ENCODE measurements at places on chromosomes 5 and 9.

GRCh38 chr5:17001428-17001827, 65.3 kb upstream of the MYO10 start:
- DNase-seq, result peak; percentile 57

DNA sequence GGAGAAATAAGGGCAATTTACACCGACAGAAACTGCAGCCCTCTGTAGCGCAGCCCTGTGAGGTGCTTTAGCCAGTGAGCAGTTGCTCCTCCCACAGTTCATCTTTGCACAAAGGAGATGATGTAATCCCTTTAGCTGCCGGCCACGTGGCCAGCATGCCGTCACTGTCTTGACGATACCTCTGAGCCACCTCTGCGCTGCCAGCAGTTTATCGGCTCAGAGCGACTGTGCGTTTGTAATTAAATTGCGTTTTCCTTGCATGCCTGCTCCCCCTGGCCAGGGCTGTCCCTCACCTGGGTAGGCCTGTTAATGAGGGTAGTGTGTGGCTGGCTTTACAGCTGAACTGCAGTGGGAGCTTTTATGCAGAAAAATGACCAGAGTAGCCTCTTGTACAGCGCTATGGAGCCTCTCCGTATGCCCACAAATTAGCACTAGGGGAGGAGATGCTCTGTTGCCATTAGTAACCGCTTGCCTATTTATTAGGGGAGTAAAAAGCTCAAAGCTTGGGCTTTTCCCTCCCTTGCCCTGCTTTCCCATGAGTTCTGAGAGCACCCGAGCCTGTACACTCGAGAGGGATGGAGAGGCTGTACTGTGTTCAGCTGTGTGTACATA, 107.0 kb downstream of the TRIO start:
- DNase-seq, result peak; percentile 74

DNA sequence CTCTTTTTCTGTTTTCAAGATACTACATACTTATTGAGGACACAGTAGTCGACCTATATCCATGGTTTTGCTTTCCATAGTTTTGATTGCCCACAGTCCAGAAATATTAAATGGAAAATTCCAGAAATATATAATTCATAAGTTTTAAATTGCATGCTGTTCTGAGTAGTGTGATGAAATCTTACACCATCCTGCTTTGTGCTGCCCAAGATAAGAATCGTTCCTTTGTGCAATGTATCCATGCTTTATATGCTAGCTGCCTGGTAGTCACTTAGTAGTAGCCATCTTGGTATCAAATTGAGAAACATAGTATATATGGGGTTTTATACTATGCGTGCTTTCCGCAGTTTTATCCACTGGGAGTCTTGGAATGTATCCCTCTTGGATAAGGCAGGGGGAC, 59.0 kb downstream of the CWC27 start:
- peak; percentile 65 for DNase-seq

GRCh38 chr5:24816206-24816605, 171.4 kb upstream of the CDH10 start:
- DNase-seq, result no peak

DNA sequence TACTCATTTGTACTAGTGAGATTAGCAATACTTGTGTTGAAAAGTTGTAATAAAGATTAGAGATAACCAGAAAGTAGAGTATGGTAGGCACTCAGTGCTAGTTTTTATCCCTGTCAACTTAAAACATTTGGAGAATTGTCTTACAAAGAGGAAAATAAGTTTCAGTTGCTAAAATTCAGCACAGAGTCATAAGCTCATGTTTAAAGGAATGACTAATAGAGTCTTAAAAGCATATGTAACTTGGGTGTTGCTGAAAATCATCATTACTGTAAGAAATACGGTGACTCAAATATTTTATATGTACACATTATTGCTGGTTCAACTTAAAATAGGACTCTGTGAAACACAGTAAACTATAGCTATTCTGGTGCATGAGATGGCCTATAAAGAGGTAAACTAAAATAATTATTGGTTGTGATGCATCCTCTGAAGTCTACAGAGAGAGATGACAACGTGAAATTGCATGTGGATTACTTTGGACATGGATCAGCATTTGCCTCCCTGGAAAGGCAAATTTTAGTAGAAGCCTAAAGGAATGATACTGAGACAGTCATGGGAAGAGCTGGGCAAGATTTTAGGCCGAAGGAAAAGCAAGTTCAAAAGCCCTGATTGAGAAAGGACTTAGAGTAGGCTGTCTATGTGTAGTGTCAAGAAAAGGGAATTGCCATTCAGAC, 34.6 kb downstream of the SGCD start:
- DNase-seq, result no peak

DNA sequence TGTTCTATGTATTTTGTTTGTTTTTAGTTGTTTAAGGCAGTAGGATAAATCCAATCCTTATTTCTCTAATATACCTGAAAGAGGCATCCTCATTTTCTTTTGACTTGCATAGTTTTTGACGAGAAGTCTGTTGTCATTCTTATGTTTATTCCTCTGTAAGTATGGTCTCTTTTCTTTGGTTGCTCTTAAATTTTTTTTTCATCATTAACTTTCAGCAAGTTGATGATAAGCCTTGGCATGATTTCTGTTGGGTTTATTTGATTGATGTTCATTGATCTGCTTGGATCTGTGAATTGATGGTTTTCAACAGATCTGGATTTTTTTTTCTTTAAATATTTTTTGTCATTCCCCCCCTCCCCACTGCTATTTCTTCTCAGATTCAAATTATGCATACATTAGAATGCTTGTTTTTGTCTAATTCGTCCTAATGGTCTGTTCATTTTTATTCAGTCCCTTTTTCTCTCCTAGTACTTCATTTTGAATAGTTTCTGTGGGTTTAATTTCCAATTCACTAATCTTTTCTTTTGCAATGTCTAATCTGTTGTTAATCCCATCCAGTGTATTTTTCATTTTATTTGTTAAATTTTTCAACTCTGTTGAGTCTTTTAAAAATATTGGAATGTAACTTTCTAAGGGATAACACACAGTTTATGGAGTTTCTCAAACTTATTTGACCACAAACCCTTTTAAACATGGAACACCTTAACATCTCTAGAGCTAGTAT, 495.9 kb downstream of the CSNK1G3 start:
- peak; percentile 34 for DNase-seq

- DNase-seq, result peak; percentile 29
Measured at GRCh38 chr9:11755951-11756350, 937.2 kb upstream of the TYRP1 start.

- DNase-seq, result no peak
Measured at GRCh38 chr9:92754091-92754745, 10.4 kb downstream of the BICD2 start.

DNA sequence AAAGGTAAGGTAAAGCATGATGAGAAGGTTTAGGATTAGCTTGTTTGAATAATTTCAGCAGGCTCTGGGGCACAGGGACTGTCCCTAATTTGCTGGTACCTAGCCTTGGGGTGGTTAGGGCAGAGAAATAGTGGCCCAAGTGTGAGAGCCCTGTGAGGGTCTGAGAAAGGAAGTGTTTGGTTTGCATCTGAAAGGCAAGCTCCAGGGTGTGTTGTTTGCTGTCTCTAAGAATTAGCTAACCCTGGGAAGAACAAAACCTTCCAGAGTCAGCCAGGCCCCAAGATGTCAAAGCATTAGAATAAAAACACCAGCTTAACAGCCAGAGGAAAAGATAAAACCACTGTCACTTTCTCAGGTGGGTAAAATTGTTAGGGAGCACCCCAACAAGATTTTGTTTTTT, 31.0 kb downstream of the TMEM252 start:
- no peak for DNase-seq

DNA sequence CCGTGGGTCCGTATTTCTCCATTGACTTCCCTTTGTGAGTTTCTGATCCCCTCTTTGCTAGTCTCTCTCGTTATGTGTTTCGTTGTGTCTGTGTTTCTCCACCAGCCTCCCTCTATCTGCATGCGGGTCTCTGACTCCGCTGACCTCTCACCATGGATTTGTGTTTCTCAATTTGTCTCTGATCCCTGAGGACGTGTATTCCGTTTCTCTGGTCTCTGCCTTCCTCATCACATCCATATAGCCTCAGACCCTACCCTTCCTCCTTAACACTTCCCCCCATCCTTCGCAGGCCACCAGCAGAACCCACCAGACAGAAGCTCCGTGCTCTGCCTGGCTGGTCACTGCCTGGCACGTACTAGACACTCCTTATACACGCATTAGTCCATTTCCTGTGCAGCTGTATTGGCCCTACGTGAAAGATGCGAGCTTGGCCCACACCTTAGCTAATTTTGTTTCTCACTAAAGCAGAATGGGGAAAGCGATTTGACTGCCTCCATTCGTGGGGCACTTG, 631 bp downstream of the B4GALT7 start:
- DNase-seq, result peak; percentile 38

GRCh38 chr9:135490166-135490870, 10.2 kb upstream of the MRPS2 start:
- no peak for DNase-seq

GRCh38 chr9:114757395-114757794, 48.4 kb downstream of the TNFSF15 start:
- peak; percentile 25 for DNase-seq

DNA sequence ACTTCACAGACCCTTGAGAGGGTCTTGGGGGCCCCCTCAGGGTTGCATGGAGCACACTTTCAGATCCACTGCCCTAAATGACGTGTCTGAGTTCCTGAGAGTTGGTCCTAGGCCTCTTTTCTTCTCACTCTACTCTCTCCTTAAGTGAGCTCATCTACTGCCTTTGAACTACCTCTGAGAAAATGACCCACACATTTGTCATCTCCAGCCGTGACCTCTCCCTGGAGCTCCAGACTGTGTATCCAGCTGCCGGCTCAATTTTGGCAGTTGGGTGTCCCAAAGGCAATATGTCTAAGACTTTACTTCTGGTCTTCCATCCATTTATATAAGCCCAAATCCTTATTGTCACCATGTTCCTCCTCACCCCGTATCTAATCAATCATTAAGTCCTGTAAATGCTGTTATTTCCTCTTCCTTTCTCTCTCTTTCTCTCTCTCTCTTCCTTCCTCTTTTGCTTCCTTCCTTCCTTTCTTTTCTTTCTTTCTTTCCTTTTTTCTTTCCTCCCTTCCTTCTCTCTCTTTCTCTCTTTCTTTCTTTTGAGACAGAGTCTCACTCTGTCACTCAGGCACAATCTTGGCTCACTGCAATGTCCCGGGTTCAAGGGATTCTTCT, 51.2 kb upstream of the HSPA9 start:
- no peak for DNase-seq

- DNase-seq, result no peak
Measured at GRCh38 chr9:34983209-34983608, 6.3 kb upstream of the DNAJB5 start.

GRCh38 chr9:82920154-82920553, 142.8 kb downstream of the RASEF start:
- DNase-seq, result peak; percentile 17

- peak; percentile 79 for DNase-seq
Measured at GRCh38 chr9:126395439-126396212, 69.0 kb downstream of the MVB12B start.

DNA sequence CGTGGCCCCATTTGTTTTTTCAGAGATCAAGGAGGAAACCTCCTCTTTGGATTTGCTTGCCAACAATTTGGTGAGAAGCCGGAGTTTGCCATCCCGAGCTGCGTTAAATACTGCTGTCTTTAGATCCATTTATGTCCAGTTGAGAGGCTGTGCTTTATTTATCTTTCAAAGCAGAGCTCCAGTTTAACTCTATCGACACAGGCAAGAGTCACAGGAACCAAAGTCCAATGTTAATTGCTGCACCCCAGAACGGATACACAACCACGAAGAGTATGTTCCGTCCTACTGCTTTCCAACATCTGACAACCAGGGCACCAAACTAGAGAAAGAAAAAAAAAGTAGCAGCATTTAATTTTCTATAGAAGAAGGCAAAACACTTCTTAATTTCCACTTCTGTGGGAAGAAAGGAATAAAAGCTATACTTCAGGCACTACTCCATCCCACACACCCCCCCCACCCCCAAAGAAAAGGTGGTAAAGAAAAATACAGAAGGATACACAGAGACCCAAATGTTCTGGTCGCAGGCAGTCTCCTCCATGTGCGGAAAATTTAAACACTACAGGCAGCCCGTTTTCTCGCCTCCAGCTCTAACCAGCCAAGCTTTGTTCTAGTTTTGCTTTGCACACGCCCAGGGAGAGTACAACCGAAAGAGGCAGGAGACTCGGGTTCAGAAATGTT, 1.1 kb downstream of the FEM1C start:
- DNase-seq, result peak; percentile 75

All from choroid plexus epithelial cell (primary cell).